ENCODE measurements at places on chromosomes 2 and 18.

- DNase-seq, result no peak
These were observed 63.0 kb downstream of the STK25 start for GRCh38 chr2:241445426-241445825.

- DNase-seq, result no peak
These were observed 203.6 kb downstream of the UBE2E3 start for GRCh38 chr2:181183878-181184542.

- DNase-seq, result no peak
These were observed 143.0 kb upstream of the GATA6 start for GRCh38 chr18:22026362-22026761.

DNA sequence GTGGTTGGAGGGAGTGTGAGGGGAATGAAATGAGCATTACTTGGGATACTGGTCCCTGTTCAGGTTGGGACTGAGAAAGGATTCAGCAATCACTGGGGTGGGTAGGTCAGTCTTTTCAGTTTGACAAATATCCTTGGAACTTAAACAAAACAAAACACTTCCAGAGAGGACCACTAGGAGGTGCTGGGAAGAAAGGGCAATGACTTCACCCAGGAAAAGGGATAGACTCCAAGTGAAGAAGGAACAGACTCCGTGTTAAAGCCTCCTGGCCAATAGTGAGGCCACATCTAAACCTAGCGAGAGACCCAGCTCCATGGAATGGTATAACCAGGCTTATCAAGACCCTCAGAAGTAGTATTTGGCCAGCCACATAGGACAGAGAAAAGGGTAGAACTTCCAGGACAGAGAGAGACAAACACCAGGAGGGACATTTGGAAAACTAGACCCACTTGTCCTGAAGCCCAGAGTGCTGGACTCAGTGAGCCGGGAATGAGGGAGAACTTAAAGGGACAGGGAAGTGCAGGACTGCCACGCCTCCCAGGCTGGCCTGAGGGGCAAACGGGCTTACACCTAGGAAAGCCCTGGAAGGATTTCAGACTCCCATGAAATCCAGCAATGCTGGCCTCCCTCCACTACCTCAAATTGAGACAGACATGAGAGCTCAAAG, 19.6 kb upstream of the KCNG3 start:
- DNase-seq, result peak; percentile 42

- no peak for DNase-seq
These were observed 33.0 kb downstream of the CRACDL start for GRCh38 chr2:98903064-98903355.

Data from stromal cell of bone marrow (primary cell).